ENCODE measurements at places on chromosomes 6 and 20. TPM values are rescaled to one million over a fixed set of nuclear protein-coding genes. Genes with fewer than 3 reads are reported as not detected.

- DNase-seq: no peak
Observed at GRCh38 chr20:25013478-25014380, 21.2 kb upstream of the APMAP start.

- DNase-seq: no peak
Observed at GRCh38 chr6:108078191-108078590, 3.6 kb upstream of the OSTM1 start.

- DNase-seq: no peak
Observed at GRCh38 chr6:32151863-32152768, at the start of gene PRRT1. TSS of gene PRRT1 (minus strand) at chr6:32151939. CDS start at chr6:32151827, 112 bp downstream.

GRCh38 chr20:20450521-20450920 is 82.6 kb downstream of the INSM1 start:
- no peak for DNase-seq

GRCh38 chr20:8940326-8940725 is 128.6 kb upstream of the PLCB4 start:
- DNase-seq: no peak

DNA sequence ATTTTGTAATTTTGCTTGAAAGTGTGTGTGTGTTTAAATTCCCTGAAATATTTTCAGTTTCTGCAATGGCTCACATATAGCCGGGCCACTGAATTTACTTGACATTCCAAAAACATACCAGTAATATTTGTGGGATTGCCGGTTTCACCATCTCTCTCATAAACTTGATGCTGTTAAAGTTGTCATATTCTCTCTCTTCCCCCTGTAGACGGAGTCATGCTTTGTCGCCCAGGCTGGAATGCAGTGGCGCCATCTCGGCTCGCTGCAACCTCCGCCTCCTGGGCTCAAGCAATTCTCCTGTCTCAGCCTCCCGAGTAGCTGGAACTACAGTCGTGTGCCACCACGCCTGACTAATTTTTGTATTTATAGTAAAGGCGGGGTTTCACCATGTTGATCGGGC is 122.1 kb downstream of the TIAM2 start:
- no peak for DNase-seq

GRCh38 chr6:54262971-54263370 is 45.3 kb upstream of the TINAG start:
- DNase-seq: no peak

GRCh38 chr6:53801022-53801421 is 6.2 kb downstream of the LRRC1 start:
- DNase-seq: no peak

DNA sequence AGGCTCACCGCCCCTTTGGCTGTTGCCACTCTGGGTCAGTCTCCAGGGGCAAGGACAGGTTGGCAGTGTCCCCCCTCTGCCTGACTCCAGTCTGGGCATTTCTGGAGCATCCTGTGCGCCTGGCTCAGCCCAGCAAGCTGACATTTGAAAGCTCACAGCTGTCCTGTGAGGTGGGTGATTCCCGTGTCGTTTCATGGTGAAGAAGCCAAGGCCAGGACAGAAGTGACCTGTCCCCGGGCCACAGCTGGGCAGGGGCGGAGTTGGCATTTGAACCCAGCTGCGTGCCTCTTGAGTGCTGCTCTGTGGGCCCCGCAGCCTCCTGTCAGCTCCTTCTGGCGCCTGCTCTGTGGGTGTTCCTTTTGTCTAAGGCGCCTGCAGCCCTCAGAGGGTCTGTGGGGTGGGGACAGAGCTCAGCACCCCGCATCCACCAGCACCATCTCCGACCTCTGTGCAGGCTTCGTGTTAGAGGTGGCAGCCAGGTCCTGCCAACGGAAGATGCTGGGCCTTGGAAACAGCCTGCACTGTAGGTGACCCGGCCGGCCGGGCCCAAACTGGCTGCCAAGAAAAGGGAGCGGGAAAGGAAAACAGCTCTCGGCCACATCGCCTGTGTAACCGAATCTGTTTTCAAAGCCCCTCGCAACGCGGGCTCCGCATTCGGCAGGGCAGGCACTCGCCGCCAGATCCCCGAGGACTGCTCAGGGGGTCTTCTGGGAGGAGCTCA is 5.8 kb upstream of the GATA5 start:
- no peak for DNase-seq

GRCh38 chr6:146915671-146916127 is 288.5 kb upstream of the STXBP5 start:
- DNase-seq: no peak

DNA sequence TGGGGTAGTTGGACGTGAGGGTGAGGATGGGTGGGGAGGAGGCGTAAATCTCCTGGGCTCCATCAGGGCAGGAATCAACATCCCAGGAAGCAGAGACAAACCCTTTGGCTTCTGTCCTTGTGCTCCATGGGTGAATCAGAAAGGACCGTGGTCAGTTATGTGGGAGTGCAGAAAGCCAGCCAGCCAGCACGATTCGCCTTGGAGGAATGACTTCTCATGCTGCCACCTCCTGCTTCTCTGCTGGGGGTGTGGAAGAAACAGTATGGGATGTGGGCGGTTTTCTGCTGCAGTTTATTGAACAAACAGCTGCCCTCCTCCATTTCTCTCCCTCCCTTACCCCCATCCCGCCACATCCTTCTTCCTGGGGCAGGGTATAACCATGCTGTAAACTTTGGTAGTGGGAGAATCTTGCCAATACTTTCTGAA is 214.5 kb downstream of the SOX4 start:
- no peak for DNase-seq

GRCh38 chr6:20319520-20320357 is 81.9 kb upstream of the E2F3 start:
- no peak for DNase-seq

DNA sequence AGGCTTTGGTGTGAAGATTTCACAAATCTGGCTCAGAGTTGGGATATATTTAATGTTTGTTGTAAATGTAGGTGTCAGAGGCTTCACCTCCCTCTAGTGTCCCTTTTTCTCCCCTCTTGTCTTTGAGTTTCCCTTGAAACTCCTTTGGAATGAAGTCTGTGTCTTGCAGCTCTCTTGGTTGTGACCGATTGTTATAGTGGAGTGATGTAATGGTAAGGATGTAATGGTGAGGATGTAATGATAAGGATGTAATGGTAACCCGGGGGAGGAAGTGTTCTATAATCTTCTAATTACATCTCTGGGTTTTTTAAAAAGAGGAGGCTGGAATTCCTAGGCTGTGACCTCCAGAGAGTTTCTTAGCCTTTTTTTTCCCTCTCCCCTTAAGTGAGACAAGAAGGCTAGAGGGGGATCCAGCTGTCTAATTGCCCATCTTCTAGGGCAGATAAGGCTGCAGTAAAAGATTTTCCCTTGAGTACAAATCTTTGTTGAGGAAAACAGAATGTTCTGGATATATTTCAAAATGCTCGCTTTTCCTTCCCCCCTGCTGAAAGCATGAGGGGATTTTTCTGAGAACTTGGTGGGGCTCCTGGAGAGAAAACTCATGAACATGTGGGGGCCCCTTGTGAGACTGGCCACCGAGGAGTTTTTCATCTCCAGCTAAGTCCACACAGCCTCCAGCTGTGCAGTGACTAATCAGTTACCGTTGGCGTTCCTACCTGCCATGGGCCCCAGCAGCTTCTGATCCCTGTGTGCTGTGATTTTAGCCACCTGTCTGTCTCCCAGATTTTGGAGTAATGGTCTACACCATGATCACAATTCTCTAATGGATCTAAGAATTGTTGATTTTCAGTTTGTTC is 156.7 kb upstream of the PMEPA1 start:
- DNase-seq: no peak

DNA sequence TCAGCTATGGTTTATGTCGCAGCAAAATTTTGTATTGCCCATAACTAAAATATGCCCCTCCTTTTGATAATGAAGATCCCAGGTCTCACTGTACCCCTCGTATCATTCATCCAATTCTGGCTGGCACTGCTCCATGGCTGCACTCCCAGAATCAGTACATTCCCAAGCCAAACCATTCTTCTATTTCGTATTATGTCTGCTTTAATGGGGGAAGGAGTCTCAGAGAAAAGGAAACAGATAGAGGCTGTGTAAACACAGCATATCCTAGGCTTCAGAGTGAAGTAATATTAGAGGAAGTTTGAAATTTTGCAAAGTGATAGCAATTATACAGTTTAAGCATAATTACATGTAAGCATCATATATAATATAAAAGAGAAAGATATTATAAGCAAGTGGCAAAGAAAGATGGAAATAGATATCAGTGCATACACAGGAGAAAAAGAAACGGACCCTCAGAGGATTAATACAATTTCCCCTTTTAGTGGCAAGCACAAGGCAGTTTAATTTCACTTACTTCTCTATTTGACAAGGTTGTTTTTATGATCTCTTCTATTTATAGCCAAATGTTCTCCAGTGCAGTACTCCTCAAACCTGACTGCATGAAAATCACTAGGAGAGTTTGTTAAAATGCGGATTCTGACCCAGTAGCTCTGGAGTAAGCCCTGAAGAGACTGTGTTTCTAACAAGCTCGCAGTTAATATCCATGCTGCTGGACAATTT is 56.5 kb upstream of the TENT5A start:
- DNase-seq: peak; percentile 56

GRCh38 chr6:158631678-158632537 is 12.6 kb downstream of the DYNLT1 start:
- peak; percentile 89 for DNase-seq

GRCh38 chr20:25220021-25220730 is 24.7 kb downstream of the ENTPD6 start:
- DNase-seq: no peak

GRCh38 chr20:26218301-26218700 is 521.6 kb upstream of the ZNF337 start:
- DNase-seq: no peak

- DNase-seq: no peak
Observed at GRCh38 chr6:5462856-5463255, 201.5 kb downstream of the FARS2 start.

DNA sequence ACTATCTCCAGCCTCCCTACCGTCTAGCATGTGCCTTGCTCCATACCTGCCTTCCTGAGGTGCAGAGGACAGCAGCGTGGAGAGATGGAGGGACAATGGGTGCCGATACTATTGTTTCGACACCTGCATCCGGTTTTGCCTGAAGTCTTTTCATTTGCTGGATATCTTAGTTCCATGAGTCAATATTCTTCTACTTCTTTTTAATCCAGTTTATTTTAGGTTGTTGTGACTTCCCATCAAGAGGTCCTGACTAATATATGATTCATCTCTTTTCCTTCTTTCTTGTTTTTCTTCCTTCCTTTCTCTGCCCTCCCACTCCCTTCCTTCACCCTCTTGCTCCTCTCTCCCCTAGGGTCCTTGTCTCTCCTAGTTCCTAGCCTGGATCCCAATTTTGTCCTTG is 91.4 kb downstream of the CDH26 start:
- no peak for DNase-seq

- no peak for DNase-seq
Observed at GRCh38 chr6:53287336-53288225, 61.2 kb downstream of the ELOVL5 start.

DNA sequence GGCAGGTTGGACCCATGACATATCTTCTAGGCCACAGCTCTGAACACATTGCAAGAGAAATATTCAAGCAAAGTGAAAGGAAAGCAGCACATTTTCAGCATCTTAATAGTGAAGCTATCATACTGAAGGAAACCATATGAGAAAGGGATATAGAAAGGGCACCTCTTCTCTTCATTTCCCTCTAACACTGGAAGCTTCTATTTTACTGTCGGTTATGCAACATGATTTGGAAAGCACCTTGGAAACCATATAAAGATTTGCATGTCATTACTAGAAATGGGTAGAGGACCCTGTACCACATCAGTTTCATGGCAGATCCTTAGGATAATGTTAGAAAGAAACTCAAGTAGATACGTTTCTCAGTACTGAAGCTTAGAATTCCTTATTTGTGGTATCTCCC is 70.5 kb upstream of the HMGN3 start:
- DNase-seq: no peak

DNA sequence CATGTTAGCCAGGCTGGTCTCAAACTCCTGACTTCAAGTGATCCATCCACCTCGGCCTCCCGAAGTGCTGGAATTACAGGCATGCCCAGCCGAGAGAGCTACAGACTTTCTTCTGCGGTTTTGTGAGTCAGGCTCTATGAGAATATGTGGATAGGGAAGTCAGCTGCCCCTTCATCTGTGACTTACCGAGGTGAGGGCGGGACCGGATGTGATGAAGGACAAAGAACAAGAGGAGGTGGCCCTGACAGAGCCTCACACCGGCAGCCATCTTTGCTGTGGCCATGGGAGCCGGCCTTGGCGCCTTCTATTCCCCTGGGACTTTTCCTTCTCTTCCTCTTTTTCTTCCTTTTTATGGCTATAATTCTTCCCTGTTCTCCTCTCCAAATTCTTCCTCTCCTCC is 67.0 kb downstream of the IYD start:
- no peak for DNase-seq

GRCh38 chr6:112266331-112266730 is 12.0 kb upstream of the LAMA4 start:
- DNase-seq: no peak

DNA sequence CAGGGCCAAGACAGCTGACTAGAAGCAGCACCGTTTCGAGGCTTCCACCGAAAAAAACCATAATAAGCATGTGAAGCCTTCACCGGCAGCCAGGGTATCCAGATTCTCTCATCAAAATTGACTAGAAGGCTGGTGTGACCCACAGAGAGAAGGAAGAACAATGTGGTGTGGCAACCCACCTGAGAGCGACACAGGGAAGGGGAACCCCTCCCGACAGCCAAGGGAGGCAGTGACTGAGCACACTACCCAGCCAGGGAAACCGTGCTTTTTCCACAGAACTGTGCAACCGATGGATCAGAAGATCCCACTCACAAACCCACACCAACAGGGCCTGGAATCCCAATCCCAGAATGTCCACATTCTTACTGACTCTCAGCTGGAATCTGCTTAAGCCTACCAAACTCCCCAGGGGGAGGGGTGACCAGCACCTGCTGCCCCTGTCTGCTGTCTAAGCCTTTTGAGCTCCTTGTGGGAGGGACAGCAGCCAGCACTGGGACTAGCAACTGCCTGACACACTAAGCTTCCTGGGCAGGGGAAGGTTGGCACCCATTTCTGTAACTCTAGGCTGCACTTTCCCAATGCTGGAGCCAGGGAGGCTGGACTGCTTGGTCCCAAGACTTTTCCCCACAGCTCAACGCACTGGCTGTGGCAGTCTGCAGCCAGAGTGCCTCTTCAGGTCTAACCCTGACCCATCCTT is 231.9 kb upstream of the FAM83B start:
- no peak for DNase-seq

PNLDC1 gene
- not detected for total RNA-seq

SPTLC3 gene
- total RNA-seq: 0.15 TPM

GNAS-AS1 gene
- total RNA-seq: not detected

BTNL2 gene
- not detected for total RNA-seq

IBTK gene
- 18.0 TPM for total RNA-seq

HLA-DQB1 gene
- total RNA-seq: 0.10 TPM

GNMT gene
- total RNA-seq: not detected

TPD52L1 gene
- 5.1 TPM for total RNA-seq

GPLD1 gene
- not detected for total RNA-seq

NPBWR2 gene
- total RNA-seq: not detected

NFS1 gene
- total RNA-seq: 22.3 TPM

SLC17A3 gene
- total RNA-seq: not detected

CALHM6 gene
- 1.1 TPM for total RNA-seq
